ENCODE measurements at places on chromosomes 6 and 20.

DNA sequence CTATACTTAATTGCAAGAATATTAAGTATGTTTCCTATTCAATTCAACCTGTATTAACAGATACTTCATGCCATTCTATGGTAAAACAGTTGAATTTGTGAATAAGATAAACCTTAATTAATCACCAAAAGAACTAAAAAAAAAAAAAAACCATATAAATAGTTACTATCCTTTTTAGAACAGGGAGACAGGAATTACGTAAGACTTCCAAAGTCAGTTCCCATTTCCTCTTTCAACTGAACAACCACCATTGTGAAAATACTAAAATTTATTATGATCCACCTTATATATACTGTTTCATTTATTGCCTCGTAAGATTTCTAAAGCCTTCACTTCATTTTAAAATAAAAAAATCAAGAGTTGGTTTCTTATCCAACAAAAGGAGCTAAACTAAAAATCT is 9.4 kb downstream of the CCNC start:
- no peak for DNase-seq

DNA sequence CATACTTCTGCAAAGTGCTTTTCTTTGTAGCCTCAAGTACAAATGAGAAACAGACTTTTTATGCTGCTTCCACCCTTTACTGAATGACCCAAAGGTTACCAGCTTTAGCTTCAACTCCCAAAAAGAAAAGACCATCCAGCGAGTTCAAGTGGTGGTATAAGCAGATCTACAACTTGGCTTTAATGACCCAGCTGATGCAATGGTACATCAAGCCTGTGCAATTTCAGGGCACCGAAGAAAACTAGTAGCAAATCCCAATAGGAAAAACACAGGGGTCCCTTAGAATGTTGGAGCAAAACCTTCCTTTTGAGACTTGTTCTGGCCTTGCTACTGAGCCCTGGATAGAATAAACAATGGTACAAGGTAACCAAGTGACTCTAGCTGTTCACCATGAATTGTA is 33.8 kb downstream of the STX7 start:
- no peak for DNase-seq

- no peak for DNase-seq
These were observed 50.7 kb downstream of the PPARD start for GRCh38 chr6:35392773-35393672.

- DNase-seq: no peak
These were observed 109.0 kb downstream of the RALGAPA2 start for GRCh38 chr20:20603339-20603990.

DNA sequence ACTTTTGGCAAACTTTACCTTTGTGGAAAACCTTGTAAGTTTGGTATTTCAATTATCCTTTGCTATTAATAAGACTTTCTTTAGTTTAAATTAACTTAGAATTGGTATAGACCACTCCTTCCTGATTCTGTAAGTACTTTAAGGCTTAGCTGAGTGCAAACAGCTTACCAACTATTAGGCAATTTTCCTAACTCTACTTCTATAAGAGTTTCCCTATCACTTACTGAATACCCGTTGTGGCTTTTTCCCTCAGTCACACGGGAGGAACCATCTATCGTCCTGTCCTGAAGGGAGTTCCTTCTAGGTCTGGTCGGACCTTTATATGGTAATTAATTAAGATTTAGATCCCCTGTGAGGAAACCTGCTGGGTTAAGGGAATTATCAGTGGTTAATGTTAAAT is 9.6 kb downstream of the SLC35A1 start:
- DNase-seq: no peak

Measured in C1 segment of cervical spinal cord (tissue), 14 donors.